ENCODE measurements at places on chromosomes 7 and 10. TPM values are rescaled to one million over a fixed set of nuclear protein-coding genes. Genes with fewer than 3 reads are reported as not detected.

CALCR gene
- total RNA-seq = not detected

FAM25G gene
- total RNA-seq = not detected

LRIT1 gene
- not detected for total RNA-seq

GRCh38 chr10:91805110-91805838, 7.0 kb downstream of the TNKS2 start:
- DNase-seq = no peak

DNA sequence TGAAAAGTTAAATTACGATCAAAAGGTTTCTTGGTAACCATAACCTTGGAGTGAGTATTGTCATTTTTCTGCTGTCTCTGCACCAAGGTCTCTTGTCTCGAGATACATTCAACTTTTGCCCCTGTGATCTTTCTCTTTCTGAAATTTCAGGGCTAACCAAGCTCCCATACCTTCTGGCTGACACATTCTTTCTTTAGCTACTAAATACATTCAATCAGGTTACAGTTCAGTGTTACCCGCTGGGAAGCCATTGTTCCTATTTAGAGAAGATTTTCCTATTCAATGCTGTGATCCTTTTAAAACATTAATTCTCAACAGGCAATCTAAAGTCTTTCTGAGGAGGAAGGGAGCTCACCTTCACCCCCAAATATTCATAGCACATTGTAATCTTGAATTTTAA, 22.9 kb upstream of the DMTF1 start:
- DNase-seq = no peak

- no peak for DNase-seq
These were observed 61.6 kb downstream of the CCDC71L start for GRCh38 chr7:106599343-106599698.

DNA sequence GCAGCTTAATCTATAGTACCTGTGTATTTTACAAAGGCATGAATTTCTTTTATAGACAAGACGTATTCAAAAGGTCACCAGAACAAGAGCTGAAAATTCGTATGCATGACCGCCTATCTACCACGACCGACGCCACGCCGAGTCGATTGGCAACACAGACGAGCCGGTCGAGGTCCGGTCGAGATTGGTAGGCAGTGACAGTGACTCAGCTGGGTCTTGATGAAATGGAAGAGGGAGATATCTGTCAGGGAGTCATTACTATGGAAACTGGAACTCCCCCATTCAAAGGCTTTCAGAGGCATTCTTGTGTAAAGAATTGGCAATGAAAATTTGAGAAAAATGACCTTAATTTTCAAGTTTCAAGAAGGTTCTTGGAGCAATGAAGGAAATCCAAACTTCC, 2.1 kb downstream of the ATP5MK start:
- no peak for DNase-seq

DNA sequence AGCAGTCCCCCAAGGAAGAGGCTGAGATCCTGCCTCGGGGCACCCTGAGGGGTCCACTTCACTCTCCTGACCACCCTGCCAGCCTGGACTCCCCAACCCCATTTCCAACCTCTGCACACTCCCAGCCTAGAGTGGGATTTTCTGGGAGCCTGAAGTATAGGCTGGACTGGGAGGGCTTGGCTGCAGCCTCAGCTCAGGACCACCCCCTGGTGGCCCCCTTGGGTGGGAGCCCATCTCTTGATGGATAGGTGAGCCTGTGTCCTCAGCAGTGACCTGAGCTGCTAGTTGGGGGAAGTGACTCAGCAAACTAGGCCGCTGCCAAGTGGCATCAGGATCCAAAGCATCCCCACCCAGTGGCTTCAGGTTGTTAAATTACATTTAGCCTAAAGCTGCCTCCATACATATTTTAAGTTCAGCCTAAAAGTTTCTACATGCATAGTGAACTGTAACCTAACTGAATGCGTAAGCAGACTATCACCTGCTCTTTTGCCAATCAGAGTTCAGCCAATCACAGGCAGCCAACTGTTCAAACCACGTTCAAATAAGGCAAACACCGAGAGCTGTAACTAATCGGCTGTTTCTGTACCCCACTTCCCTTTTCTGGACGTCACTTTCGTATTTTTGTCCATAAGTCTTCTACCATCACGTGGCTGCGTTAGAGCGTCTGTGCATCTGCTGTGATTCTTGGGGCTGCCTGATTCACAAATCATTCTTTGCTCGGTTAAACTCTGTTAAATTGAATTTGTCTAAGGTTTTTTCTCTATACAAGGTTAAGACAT, 144.0 kb downstream of the PLPP4 start:
- no peak for DNase-seq
